Large intestine (tissue), 12 donors: ENCODE measurements at places on chromosomes 2 and 18. TPM values are rescaled to one million over a fixed set of nuclear protein-coding genes. Genes with fewer than 3 reads are reported as not detected.

Gene RGPD3
- 0.24 TPM for polyA plus RNA-seq

Gene POLR1B
- 23.7 TPM for polyA plus RNA-seq

Gene C2orf80
- 0.84 TPM for polyA plus RNA-seq

Gene FSHR
- not detected for polyA plus RNA-seq

GRCh38 chr2:1652034-1652790, 92.1 kb downstream of the PXDN start:
- H3K27ac ChIP-seq = no peak overlapping the region
- H3K4me3 ChIP-seq = no peak overlapping the region
- no peaks in the 10 kb centered on the region for H3K4me1 ChIP-seq
- DNase-seq = no peak
- peaks cover 31% of the 10 kb centered on the region for H3K36me3 ChIP-seq
- H3K27me3 ChIP-seq = no peaks in the 10 kb centered on the region

- H3K27me3 ChIP-seq = peaks cover 42% of the 10 kb centered on the region
- H3K27ac ChIP-seq = no peak overlapping the region
- no peak overlapping the region for H3K4me3 ChIP-seq
Measured at GRCh38 chr2:240644859-240645301, 19.6 kb downstream of the GPR35 start.

GRCh38 chr2:192228685-192229084, 34.0 kb upstream of the TMEFF2 start:
- no peaks in the 10 kb centered on the region for H3K36me3 ChIP-seq
- H3K27me3 ChIP-seq = no peaks in the 10 kb centered on the region
- no peaks in the 10 kb centered on the region for H3K4me1 ChIP-seq
- no peak for DNase-seq
- no peak overlapping the region for H3K27ac ChIP-seq
- no peak overlapping the region for H3K4me3 ChIP-seq

GRCh38 chr2:3208179-3208578, 169.4 kb downstream of the EIPR1 start:
- H3K4me3 ChIP-seq = no peak overlapping the region
- H3K27ac ChIP-seq = no peak overlapping the region
- no peaks in the 10 kb centered on the region for H3K27me3 ChIP-seq
- H3K4me1 ChIP-seq = no peaks in the 10 kb centered on the region

GRCh38 chr2:145302886-145303285, 783.0 kb upstream of the ZEB2 start:
- H3K36me3 ChIP-seq = no peaks in the 10 kb centered on the region
- H3K27me3 ChIP-seq = no peaks in the 10 kb centered on the region
- H3K4me3 ChIP-seq = no peak overlapping the region
- no peaks in the 10 kb centered on the region for H3K4me1 ChIP-seq
- no peak for DNase-seq
- no peak overlapping the region for H3K27ac ChIP-seq

- no peaks in the 10 kb centered on the region for H3K4me1 ChIP-seq
- H3K36me3 ChIP-seq = no peaks in the 10 kb centered on the region
- H3K4me3 ChIP-seq = no peak overlapping the region
- peaks cover 9% of the 10 kb centered on the region for H3K27me3 ChIP-seq
Measured at GRCh38 chr2:120846406-120847095, 110.9 kb downstream of the GLI2 start.

DNA sequence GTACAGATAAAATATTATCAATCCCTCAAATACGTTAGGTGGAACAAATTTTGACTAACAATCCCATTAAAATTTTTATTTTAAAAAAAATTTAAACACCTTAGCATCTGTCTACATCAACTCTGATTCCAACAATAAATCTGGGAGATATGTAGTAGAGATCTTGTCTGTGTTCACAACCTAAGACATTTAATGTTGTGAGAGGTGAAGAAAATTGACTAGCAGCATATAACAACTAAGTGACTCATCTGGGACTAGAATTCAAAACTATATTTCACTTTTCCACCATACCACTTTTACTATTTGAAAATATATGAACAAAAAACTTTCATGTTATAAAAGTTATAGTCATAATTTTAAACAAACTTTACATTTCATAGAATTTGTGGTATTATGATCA, 97.9 kb downstream of the ATAD2B start:
- H3K36me3 ChIP-seq = peaks cover 8% of the 10 kb centered on the region
- DNase-seq = no peak
- H3K27ac ChIP-seq = no peak overlapping the region
